MG63 (cell line): ENCODE measurements at places on chromosomes 4 and X.
A peak's percentile ranks its signal among the peaks of the same experiment; 100 is the strongest.

- no peak for DNase-seq
Observed at GRCh38 chrX:135531813-135532212, 11.4 kb downstream of the INTS6L start.

- DNase-seq, result no peak
Observed at GRCh38 chr4:20682853-20683252, 17.4 kb upstream of the PACRGL start.

DNA sequence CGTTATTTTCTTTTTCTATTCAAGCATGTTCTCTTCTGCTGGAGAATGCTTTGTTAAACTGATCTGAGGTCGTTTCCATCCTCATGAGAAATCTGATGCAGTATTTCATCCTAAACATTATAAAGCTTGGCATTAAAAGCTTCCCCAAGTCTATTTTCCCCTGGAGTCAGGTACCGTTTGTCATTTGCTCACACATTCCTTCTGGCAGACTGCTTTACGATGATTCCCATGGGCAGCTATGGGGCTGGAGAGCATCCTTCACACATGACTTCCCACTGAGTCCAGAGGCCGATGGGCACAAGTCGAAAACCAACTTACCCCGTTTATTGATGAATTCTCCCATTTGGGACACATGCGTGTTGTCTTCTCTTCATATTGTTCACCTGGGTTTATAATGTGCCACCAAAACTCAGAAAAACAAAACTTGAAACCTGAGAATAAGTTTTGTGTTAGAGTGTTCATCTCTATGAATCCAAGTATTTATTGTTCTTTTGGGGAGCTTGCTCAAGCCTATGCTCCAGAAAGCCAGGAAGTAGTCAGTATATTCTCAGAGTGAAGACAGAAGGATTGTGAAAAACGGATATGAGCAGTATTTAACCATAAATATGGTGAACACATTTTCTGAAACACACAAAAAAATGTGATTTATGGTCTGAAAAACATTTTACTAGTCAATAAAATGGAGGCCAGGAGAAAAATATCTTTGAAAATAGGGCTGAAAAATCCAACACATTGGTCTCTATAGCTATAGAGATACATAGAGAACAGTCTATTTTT, 298.8 kb upstream of the NOCT start:
- DNase-seq, result no peak

- no peak for DNase-seq
Observed at GRCh38 chr4:158906073-158906472, 137.2 kb downstream of the FNIP2 start.

GRCh38 chr4:168891688-168892087, 118.4 kb downstream of the CBR4 start:
- no peak for DNase-seq

- DNase-seq, result peak; percentile 4
Observed at GRCh38 chrX:37424000-37424429, 74.9 kb downstream of the PRRG1 start.

DNA sequence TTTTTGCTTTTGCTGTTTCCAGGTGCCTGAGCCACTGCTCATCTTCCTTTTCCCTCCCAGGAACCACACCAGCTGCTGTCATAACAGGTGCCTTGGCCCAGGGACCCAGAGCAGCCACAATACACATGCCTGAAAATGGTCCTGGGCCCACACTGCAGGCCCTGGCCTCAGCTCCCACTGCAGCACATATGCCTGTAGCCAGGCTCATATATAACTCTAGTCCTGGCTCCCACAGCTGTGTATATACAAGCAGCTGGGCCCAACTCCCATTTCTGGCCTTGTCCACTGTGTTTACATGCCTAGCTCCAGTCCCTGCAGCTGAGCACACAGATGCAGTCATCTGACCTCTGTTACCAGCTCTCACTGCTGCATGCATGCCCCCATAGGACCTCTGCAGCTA, 930.5 kb downstream of the ADGRL3 start:
- DNase-seq, result no peak

DNA sequence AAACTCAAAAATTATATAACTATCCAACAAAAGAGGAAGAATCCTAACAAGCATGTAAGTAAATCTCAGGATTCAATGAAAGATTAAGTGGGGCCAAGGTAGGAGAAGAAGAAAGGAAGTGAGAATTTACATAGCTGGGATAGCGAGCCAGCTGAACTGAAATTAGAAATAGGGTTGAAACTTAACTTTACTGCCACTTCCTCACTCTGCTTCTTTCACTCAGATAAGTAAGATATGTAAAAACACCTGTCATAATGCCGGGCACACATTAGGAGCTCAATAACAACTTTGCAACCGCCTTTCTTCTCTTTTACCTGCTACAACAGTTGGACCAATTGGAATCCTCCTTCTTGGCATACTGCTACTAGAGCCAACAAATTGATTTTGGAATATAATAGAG, 129.4 kb downstream of the CNKSR2 start:
- no peak for DNase-seq

GRCh38 chr4:139665690-139666529, at the start of gene MGST2:
Gene MGST2, plus strand, starts transcription at chr4:139665819. Its CDS starts 201 bp downstream, at chr4:139666020.
- DNase-seq, result peak; percentile 74

GRCh38 chr4:48138936-48139335, 4.9 kb upstream of the TXK start:
- DNase-seq, result no peak

DNA sequence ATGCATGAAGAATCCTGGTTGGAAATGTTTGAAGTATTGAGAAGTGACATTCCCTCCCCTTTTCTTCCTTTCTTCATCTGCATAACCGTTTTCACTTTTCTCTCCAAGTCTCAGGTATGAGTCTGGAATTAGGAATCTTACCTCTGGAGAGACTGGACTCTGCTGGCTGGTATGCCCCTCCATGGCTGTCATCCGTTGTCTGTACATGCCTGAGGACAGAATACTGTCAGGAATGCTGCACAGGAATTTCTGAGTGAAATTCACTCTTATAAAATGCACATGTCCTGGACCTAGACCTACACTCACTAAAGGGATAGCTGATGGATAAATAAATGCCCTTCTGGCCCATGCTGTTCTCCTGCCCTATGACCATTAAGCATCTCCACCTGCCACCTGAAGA, 179.5 kb downstream of the MSN start:
- no peak for DNase-seq

GRCh38 chr4:154492288-154492687, 689 bp upstream of the DCHS2 start:
- DNase-seq, result no peak

- DNase-seq, result peak; percentile 24
Observed at GRCh38 chr4:13678186-13678924, 50.8 kb upstream of the BOD1L1 start.

- DNase-seq, result no peak
Observed at GRCh38 chr4:84878090-84878489, 88.4 kb downstream of the WDFY3 start.

GRCh38 chrX:105307762-105308161, 87.3 kb upstream of the TEX13A start:
- no peak for DNase-seq

DNA sequence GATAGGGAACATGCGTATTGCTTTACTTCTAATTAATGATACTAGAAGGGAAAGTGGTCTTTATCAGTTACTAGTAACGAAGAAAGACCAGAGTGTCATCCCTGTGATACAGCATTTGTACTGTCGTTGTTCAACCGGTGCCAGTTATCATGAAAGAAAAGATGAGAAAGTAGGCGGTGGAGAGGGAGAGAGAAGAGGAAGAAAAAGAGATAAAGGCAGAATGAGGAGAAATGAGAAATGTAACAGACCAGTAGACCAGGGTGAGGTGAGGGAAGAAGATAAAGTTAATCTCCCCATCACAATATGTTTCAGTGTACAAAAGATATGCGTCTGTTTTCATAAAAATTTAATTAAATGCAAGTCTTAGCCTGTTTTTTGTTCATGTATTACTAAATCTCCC, 135.2 kb upstream of the HPGD start:
- no peak for DNase-seq

DNA sequence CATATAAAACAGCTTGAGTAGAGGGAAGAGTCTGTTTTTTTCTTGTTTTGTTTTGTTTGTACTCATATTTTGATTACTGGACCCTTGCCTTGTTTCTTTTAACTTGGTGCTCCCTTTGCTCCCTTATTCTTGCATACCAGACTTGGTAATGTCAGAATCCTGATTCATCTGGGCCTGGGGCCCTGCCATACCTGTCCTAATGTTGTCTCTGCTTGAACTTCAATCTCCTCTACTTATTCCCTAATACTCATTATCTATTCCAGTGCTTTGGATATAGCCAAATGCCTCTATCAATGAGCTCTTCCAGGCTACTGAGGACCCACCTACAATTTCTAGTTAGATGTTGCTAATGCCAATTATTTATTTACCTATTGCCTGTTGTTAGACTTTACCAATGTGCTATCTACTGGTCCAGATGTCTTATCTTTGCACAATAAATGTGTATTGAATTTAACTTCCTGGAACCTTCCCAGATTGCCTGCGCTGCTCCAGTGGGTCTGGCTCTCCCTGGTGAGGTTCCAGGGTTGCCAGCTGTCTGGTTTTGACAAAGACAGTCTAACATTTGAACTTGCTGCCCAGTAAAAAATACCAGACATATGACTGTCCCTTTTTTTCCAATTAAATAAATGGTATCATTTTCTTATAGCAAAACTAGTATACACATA, 64.4 kb upstream of the ACSL4 start:
- DNase-seq, result peak; percentile 74
